ENCODE measurements at places on chromosomes 11 and 22.
A peak's percentile ranks its signal among the peaks of the same experiment; 100 is the strongest.

- no peak for DNase-seq
These were observed 2.5 kb upstream of the LRRC74B start for GRCh38 chr22:21042978-21043859.

DNA sequence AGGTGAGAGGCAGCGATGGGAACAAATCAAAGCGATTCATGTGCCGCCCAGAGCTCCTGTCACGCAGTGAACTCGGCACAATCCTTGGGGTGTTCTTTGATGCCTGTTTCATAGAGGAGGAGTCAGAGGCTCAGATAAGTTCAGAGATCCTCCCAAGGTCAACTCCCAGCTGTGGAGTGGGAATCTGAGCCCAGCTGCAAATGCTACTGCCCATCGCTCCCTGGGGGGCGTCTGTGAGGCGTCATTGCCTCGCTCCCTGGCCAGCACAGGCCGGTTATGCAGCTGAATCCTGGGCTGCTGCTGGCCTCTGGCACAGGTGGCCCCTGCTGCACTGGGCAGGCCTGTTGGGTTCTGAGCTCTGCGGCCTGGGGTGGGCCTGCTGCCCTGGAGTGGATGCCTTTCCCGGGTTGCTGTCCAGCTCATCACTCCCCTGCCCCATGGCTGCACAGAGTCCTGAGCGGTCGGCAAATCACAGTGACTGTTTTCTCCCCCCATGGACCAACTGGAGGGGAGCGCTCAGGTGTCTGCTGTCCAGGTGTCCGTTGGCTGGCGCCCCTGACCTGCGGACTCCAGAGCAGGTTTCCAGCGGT, 36.3 kb upstream of the SHISAL1 start:
- no peak for DNase-seq

DNA sequence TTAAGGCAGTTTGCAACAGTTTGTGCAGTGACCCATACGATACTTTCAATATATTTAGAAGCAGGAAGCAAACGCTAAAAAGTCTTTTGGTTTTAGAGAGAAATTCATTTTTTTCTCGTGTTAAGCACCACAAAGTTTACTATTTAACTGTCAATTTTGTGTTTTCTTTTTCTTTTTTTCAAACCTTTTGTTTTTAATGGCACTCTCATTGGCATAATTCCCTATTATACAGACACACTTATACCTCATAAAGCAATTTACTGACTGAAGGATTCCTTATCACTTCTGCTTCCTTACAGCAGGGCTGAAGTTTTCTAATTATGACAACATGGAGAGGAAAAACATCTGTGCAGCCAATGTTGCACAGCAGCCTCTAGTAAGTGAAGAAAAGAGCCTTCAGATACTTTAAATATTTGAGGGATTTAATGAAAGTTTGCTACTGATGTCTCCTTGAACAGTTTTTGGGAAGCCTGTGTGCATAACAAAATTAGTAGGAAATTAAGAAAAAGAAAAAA, 2191.2 kb downstream of the LRRC4C start:
- DNase-seq, result no peak

GRCh38 chr11:61059260-61059752, 43.0 kb upstream of the CD5 start:
- DNase-seq, result no peak

GRCh38 chr11:119085437-119085847, 761 bp downstream of the HMBS start:
- no peak for DNase-seq

- DNase-seq, result peak; percentile 73
These were observed 30.3 kb downstream of the PDGFB start for GRCh38 chr22:39214383-39215069.
